ENCODE measurements at places on chromosomes 6 and 20.
A peak's percentile ranks its signal among the peaks of the same experiment; 100 is the strongest.

GRCh38 chr20:6702144-6702543 is 65.3 kb upstream of the BMP2 start:
- no peak for DNase-seq

DNA sequence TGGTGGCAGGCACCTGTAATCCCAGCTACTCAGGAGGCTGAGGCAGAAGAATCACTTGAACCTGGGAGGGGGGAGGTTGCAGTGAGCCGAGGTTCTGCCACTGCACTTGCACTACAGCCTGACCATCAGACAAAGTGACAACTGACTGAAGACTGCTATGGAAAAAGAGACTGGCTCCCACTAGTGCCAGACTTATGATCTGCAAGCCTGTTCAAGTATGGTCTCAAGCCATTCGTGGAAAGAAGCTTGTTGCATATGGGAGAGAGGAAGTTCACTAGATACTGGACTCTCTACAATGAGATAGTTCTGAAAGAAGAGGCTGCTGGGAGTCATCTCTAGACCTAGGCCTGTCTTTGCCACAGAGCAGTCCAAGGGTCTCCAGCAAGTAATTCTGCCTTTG is 26.7 kb downstream of the MDN1 start:
- DNase-seq, result peak; percentile 64

DNA sequence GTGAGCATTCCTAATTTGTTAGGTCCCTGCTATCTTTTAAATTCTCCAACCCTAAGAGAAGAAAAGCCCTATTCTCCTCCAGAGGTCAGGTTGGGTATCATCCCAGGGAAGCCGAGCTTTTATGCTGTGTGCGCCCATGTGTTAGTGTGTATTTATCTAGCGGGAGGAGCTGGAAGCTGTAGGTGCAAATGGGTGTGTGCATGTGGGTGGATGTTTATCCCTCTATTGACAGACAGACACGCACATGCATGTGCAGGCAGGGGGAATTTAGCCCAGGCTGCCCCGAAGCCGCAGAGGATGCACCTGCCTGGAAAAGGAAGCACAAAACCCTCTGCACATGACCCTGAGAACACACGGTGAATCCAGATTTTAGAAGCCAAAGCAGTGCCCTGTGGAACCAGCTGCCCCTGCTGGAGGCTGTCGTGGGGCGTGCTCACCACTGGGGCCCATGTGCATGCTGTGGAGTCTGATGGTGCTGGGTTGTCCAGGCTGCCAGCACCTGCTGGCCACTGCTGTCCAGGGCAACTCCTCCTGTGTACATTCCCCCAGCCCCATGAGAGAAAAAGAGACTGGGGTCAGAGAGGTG is 397.5 kb downstream of the TAF4 start:
- no peak for DNase-seq

GRCh38 chr6:165231177-165231576 is 78.2 kb downstream of the C6orf118 start:
- no peak for DNase-seq

DNA sequence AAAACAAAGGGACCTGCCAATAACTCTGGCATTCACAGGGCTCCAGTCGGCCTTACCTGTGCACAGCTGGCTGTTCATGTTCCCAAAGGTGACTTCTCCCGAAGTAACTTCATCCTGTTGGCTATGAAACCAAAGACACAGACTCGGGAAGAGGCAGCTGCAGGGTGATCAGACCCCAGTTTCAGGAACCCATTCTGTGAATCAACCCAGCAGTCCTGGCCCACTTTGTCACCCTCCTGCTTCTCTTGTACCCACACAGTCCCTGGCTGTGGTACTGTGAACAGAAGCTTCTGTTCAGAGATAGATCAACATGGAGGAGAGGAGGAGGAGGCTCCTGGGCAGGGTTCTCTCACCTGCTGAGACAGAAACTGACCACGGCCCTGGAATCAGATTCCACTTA is 8.7 kb upstream of the PGC start:
- no peak for DNase-seq

- DNase-seq, result no peak
These were observed 34.6 kb upstream of the EPHA7 start for GRCh38 chr6:93453956-93454355.

- DNase-seq, result peak; percentile 31
These were observed 59.2 kb upstream of the CSE1L start for GRCh38 chr20:48986899-48987298.

GRCh38 chr20:57616143-57616951 is 3.9 kb downstream of the ZBP1 start:
- no peak for DNase-seq

- no peak for DNase-seq
These were observed 278.8 kb upstream of the JARID2 start for GRCh38 chr6:14966906-14967711.

DNA sequence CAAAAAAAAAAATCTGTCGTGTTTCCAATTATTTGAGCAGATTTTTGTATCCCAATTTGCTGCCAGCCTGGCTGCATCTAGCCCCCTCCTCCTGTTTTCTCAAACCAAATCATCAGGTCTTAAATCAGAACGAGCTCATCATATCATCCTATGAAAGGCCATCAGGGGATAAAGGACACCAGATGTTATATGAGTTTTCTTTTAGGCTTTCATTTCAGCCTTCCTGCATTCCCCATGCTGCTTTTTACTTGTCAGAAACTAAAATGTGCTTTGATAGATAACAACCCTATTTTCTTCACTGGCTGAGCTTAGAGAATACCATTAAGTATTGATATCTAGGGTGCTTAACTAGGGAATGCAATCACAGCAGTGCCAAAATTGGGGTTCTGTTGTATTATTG is 968.4 kb upstream of the SLC35B3 start:
- DNase-seq, result no peak

DNA sequence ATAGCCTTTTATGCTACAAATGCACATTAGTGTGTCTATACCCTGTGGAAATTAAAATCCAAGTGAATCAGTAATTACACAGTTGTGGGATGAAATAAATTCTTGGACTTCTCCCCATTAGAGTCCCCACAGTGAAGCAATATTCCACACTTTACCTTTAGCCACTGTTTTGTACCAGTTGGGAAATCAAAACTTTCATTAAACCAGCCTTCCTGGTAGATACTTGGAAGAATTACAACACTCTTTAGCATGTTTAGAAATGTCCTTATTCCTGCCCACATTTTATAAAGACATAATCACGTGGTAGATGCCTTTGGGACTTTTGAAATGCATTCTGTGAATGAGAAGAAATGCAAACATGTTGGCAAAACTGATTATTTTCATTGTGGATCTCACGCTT is 49.0 kb upstream of the ANKEF1 start:
- DNase-seq, result no peak

DNA sequence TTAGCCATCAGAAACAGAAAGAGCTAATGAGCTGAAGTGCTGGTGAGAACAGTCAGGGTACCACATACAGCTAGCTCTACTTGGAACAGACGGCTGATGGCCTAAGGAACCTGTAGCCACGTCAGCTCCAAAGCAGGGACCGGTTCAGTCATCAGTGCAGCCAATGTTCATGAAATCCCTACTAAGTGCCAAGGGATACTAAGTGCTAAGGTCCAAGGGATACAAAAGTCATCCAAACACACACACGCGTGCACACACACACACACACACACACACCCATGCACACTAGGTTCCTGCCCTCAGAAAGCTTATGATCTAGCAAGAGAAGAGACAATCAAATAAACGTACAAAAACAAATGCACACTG is 53.6 kb downstream of the MAP3K5 start:
- no peak for DNase-seq

DNA sequence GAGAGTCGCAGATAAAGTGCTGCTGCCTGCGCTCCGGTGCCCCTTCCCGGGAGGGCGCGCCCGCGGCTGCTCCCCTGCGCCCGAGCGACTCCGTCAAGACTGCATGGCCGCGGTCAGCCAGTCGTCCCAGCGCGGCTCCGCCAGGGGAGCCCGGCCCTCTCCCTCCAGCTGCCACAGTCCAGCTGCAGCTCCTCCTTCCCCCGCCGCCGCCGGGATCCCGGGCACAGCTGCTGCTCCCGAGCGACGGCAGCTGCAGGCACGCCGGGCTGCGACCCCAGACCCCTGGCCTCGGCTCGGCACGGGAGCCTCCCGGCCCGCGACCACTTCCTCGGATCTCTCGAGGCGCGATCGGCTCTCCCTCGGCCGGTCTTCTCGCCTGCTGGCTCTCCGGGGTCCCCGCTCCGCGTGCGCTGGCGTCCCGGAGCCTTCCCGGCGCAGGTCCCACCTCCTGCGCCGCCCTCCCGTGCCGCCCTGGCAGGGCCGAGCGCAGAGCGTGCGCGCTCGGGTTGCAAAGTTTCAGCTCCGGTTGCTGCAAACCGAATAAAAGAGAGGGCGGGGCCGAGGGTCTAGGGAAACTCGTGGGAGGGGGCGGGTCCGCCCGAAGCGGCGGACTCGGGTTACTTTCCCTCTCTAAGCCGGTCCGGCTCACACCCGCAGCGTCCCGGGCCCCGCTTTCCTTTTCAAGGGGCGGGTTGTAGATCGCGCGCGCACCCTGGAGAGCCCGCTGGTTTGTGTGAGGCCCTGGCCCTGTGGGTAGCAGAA is at the start of gene CNKSR3:
TSS of gene CNKSR3 (minus strand) at position 542 of the 762 bp plus-strand sequence. CDS start 571 bp downstream, outside the sequence.
- DNase-seq, result peak; percentile 93

DNA sequence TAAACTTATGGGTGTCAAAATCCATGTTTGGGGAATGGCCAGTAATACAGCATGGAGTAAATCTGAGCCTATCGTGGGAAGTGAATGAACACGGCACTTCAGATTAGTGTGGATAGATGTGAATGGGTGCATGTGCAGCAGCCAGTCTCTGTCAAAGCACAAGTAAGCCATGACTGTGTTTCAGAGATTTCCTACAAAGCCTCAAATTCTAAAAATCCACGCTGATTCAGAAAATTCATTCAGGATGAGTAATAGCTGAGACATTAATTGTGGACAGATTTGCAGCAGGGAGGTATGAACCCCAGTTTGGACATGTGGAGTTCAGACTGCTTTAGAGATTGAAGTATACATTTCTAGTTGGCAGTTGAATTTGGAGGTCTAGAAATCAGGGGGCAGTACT is 115.1 kb downstream of the QKI start:
- no peak for DNase-seq

- DNase-seq, result no peak
These were observed 9.5 kb downstream of the YWHAB start for GRCh38 chr20:44894959-44895358.

DNA sequence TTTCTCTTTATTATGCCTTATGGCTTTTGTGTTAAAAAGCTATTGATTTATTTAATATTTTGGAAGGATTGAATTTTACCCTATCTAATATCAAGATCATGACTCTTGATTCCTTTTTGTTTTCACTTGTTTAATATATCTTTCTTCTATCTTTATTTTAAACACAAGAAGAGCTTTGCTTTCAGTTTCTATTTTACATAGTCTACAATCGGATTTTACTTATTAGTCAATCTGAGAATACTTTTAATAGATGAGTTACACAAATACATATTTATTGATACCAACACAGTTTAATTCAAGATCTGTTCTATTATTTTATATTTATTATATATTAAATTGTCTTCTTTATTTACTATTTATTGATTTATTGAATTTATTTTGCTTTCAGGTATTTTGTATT is 218.8 kb downstream of the ESR1 start:
- DNase-seq, result no peak

DNA sequence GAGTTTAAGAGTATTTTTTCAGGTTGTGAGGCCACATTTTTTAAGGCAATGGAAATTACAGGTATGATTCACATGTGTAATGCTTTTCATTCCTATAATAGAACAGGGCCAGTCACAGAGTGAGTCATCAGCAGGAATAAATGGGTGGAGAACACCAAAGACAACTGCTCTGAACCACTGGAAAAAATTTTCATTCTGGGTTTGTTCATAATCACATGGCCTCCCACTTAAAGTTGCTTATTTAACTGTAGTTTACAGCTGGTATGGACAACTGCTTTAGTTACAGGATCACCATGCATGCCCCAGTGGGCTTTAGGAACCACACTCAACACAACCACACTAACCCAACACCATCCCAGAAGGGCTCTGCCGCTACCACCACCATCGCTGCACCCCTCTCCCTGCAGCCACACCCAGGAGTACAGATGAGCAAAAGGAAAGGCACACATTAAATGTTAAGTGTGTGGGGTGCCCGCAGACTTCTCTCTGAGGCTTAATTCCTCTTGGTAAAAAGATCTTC is 107.0 kb upstream of the DST start:
- DNase-seq, result no peak

DNA sequence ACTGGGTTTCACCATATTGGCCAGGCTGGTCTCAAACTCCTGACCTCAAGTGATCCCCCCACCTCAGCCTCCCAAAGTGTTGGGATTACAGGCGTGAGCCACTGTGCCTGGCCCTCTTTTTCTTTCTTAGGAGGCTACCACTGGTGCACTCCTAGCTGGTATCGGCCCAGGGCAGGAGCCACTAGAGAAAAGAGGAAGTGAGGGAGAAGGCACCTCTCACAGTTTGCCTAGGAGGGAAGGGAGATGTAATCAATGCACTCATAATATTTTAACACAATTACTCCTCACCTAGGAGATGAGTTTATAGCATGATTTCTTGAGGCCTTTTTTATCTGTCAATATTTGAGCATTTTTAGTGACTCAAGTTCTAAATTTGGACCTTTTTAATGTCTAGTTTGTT is 189.0 kb upstream of the SOX4 start:
- no peak for DNase-seq

DNA sequence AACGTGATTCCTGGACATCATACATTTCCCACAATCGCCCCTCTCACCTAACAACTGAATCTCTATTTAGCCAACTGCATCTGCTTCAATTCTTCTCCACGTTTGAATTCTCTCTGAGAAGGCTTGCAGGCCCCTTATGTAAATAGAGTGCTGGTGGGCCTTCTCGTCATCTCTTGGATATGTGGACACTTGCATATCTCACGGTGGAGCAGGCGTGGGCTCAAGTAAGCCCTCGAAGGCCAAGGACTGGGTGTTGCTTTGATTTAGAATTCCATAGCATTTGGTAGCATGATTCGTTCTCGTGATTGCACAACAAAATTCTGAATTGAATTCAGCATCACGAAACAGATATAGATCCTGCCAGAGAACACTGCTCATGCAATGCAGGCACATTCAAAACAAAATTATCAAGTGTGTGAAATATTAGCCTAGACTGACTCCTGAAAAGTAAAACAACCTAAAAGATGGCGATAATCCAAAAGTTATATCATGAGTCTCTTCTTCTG is 613.6 kb downstream of the TFAP2A start:
- no peak for DNase-seq

GRCh38 chr6:52650941-52651340 is 20.0 kb upstream of the TMEM14A start:
- no peak for DNase-seq

- no peak for DNase-seq
These were observed 1.8 kb upstream of the CTSZ start for GRCh38 chr20:59008715-59009336.

DNA sequence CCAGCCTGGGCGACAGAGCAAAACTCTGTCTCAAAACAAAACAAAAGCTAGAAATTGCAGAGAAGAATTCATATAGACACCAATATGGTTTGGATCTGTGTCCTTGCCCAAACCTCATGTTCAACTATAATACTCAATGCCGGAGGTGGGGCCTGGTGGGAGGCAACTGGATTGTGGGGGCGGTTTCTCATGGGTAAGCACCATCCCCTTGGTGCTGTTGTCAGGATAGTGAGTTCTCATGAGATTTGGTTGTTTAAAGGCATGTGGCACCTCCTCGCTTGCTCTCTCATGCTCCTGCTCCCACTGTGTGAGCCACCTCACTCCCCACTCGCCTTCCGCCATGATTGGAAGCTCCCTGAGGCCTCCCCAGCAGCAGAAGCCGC is 15.2 kb downstream of the NINL start:
- no peak for DNase-seq

- no peak for DNase-seq
These were observed 13.7 kb downstream of the EXOC2 start for GRCh38 chr6:679282-679681.

GRCh38 chr20:50540620-50541605 is 30.7 kb downstream of the PTPN1 start:
- no peak for DNase-seq

GRCh38 chr20:34069341-34070078 is 42.5 kb downstream of the EIF2S2 start:
- peak; percentile 93 for DNase-seq

Measured in HuH-7 (cell line).